B cell (primary cell): ENCODE measurements at places on chromosomes 4 and X. TPM values are rescaled to one million over a fixed set of nuclear protein-coding genes. Genes with fewer than 3 reads are reported as not detected.

The PPEF2 gene
- 0.07 and 0.24 TPM in 2 replicates for total RNA-seq

The C4orf50 gene
- 0.02 TPM in 1 of 2 replicates, not detected in the other for total RNA-seq

The MAGEA8 gene
- not detected in 2 replicates for total RNA-seq

The SH2D1A gene
- total RNA-seq, result not detected in 2 replicates

The TMEM150C gene
- not detected in 2 replicates for total RNA-seq
